Neural progenitor cell (in vitro differentiated cells): ENCODE measurements at places on chromosomes 5 and 9. TPM values are rescaled to one million over a fixed set of nuclear protein-coding genes. Genes with fewer than 3 reads are reported as not detected.

DNA sequence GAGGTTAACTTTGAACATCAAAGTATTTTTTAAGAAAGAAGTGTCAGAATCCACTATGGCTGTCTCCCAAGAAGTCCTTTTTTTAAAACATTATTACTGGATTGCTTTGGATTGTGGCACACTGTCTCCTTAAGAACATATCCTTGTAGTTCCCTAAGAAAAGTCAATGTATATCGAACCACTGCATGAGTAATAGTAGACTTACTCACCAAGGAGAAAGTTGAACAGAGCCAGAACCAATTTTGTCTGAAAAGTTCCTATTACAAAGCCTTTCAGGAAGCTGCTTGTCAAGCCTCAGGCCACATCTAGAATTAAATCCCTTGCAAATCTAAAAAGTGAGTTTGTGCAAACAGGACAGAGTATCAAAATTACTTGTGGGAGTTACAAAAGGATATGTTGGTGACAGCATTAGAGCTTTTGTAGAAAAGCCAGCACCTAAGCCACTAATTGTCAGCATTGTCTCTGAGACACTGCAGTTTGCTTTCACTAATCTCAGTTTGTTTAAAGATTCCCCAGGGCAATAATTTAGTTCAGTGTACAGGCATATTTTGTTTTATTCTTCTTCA is 195.4 kb downstream of the MPDZ start:
- DNase-seq, result no peak

DNA sequence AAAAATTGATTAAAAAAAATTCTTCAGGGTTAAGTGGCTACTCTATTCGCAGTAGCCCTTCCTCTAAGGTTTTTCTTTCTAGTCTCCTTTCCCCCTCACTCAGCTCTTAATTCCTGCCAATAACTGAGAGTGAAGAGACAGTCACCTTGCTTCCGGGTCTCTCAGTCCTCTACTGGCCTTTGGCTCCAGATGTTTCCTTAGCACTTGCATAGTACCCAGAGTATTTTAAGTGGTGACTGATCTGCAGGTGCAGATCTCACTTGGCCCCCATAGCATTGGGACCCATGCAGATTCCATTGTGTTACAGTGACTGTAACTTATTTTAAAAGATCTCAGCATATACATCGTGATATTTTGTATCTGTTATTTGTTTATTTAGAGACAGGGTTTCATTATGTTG is 66.2 kb downstream of the GCNT1 start:
- no peak for DNase-seq

DNA sequence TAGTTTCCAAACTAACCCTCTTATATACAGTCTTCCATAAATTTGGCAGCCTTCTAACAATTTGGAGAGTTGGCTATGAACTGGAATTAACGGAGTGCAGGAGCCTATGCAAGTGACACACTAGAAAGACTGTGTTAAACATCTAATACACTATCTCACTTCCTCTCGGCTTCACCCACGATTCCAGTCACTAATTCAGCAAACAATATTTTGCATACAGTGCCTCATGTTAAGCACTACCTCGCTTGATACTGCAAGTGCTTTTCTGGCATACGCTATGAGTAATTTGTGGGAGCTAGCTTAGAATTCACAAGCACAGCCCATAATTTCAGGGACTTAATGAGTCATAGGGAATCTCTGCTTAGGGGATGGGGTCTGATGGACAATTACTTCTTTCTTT is 102.5 kb downstream of the ST8SIA4 start:
- DNase-seq, result no peak

Gene GFI1B
- 0.28 TPM in 1 of 2 replicates, not detected in the other for total RNA-seq

Gene PCDHB9
- 3.1 and 4.6 TPM in 2 replicates for total RNA-seq

Gene N4BP3
- 4.1 and 12.8 TPM in 2 replicates for total RNA-seq
